Hematopoietic multipotent progenitor cell treated with erythropoietin and hydrocortisone succinate and interleukin-3 and kit ligand, for 17 days (in vitro differentiated cells): ENCODE measurements at places on chromosomes 3 and 15.

DNA sequence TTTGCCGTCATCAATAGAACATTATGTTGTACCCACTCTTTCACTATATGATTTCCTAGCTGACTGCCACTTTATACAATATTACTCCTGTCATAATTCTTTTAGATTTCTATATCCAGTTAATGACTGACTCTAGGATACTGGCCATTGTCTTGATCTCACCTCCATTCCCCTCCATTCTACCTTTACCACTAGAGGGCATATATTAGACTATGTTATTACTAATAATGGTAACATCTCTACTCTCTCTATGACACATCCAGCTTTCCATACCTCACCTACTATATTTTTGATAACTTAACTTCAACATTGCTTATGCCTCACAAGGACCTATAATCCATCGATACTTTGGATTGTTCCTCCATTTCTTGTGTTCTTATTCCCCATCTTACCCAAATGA, 31.4 kb upstream of the POU1F1 start:
- no peak for DNase-seq

GRCh38 chr15:46854564-46854963, 862.7 kb upstream of the SEMA6D start:
- DNase-seq = no peak

DNA sequence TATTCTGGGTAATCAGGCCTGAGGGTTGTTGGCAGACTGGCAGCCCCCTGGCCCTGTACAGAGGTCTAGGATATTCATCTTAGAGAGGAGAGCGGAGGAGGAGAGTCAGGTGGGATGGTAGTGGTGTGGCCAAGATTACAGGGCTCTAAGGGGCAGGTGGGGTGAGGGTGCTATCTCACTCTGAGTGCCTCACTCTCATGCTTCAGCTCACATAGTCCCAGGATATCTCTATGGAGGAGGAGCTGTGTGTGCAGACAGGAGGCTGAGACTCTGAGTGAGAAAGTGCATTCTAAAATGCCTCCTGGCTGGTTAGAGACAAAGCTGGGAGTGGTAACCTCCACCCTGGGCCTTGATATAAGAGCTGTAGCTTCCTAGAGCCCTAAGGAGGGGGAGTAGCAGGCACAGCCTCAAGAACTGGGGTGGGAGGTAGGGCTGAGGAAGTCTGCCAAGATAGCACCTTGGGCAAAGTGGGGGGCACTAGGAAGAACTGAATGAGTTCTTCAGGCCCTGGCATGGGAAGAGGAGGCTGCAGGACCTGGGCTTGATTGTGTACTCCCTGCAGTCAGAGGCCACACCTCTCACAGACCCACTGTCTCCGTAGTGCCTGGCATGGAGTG, 39.9 kb downstream of the CLSTN2 start:
- DNase-seq = no peak

GRCh38 chr15:85636351-85636750, 158.4 kb downstream of the KLHL25 start:
- no peak for DNase-seq

- DNase-seq = no peak
Measured at GRCh38 chr3:72473156-72473555, 375.1 kb downstream of the SHQ1 start.

- no peak for DNase-seq
Measured at GRCh38 chr3:141825216-141826011, 51.0 kb upstream of the ATP1B3 start.
